B cell (primary cell): ENCODE measurements at places on chromosomes 7 and 10. TPM values are rescaled to one million over a fixed set of nuclear protein-coding genes. Genes with fewer than 3 reads are reported as not detected.

- H3K4me1 ChIP-seq: peaks cover under 1% of the 10 kb centered on the region
- H3K27ac ChIP-seq: no peak overlapping the region
- no peaks in the 10 kb centered on the region for H3K27me3 ChIP-seq
- H3K4me3 ChIP-seq: no peak overlapping the region
- no peak for DNase-seq
- H3K36me3 ChIP-seq: no peaks in the 10 kb centered on the region
Measured at GRCh38 chr10:60048091-60048501, 141.7 kb upstream of the CCDC6 start.

- no peak overlapping the region for H3K27ac ChIP-seq
- no peak for DNase-seq
- no peaks in the 10 kb centered on the region for H3K4me1 ChIP-seq
- H3K36me3 ChIP-seq: no peaks in the 10 kb centered on the region
Measured at GRCh38 chr10:42916974-42917373, 134.4 kb downstream of the BMS1 start.

DNA sequence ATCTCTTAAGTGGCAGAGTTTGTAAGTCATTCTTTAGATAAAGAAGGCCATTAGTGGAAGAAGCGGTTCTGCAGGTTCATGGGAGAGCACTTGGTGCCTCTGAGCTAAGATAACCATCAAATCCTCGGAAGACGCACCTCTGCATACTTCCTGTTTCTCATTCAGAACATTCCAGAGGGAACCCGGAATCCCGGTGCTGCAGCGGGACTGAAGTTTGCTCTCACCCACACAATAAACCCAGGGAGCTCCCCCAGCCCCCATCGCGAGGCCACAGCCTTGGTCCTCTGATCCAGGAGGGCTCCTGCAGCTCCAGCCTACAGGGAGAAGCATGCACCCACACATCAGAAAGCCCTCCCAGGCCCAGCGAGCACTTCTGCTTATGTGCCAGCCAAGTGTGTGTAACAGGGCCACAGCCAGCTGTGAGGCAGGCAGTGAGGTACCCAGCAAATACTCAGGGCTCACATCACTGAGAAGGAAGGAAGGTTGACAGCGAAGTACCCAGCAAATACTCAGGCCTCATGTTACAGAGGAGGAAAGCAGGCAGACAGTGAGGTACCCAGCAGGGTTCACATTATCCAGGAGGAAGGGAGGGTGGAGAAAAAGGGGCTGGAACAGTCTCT is 142.4 kb downstream of the DIP2C start:
- no peaks in the 10 kb centered on the region for H3K36me3 ChIP-seq
- no peaks in the 10 kb centered on the region for H3K4me1 ChIP-seq
- H3K27me3 ChIP-seq: no peaks in the 10 kb centered on the region
- no peak for DNase-seq

Gene ADAM12
- 0.22 TPM in 2 replicates for total RNA-seq

GRCh38 chr7:55127135-55127551 is 108.3 kb downstream of the EGFR start:
- H3K4me1 ChIP-seq: no peaks in the 10 kb centered on the region
- H3K36me3 ChIP-seq: no peaks in the 10 kb centered on the region
- H3K27me3 ChIP-seq: no peaks in the 10 kb centered on the region

DNA sequence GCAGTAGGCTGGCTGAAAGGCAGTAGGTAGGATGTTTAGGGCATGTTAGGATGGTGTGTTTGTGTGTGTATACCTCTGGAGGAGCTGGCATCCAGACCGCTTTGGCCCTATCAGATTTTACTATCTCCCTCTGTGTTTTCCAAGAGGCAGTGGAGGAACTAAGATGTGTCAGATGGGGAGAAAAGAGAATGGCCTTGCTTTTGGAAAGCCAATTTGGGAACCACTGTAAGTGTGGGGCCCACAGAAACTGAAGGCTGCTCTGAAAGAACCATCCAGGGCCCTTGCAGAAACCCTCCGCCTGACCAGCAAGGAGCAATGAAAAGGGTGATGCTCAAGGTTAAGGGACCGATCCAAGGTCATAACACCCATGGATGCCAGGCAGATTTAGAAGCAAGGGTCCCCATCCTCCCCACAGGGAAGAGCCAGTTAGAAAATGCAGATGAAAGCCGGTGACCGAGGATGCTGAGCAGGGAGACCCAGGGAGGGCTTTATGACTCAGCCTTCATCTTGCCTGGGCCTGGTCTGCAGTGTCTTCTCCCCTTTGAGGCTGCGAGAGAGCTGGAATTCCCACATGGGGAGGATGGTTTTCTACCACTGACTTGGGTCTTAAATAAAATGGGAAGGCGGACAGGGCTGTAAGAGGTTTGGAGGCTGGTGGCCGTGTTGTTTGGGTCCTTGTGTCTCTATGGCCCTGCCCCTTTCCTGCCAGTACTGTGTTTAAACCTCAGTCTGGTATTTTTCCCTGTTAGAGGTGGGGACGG is 275.8 kb downstream of the LRMDA start:
- H3K27me3 ChIP-seq: no peaks in the 10 kb centered on the region
- H3K36me3 ChIP-seq: no peaks in the 10 kb centered on the region
- H3K4me1 ChIP-seq: no peaks in the 10 kb centered on the region
- no peak overlapping the region for H3K27ac ChIP-seq
- DNase-seq: no peak

- no peaks in the 10 kb centered on the region for H3K4me1 ChIP-seq
- H3K27me3 ChIP-seq: peaks cover 6% of the 10 kb centered on the region
- DNase-seq: no peak
- no peak overlapping the region for H3K27ac ChIP-seq
Measured at GRCh38 chr10:42744134-42744701, 38.4 kb upstream of the BMS1 start.

Gene SLIT1
- 0.29 and 0.49 TPM in 2 replicates for total RNA-seq

Gene ST8SIA6
- not detected in 2 replicates for total RNA-seq

DNA sequence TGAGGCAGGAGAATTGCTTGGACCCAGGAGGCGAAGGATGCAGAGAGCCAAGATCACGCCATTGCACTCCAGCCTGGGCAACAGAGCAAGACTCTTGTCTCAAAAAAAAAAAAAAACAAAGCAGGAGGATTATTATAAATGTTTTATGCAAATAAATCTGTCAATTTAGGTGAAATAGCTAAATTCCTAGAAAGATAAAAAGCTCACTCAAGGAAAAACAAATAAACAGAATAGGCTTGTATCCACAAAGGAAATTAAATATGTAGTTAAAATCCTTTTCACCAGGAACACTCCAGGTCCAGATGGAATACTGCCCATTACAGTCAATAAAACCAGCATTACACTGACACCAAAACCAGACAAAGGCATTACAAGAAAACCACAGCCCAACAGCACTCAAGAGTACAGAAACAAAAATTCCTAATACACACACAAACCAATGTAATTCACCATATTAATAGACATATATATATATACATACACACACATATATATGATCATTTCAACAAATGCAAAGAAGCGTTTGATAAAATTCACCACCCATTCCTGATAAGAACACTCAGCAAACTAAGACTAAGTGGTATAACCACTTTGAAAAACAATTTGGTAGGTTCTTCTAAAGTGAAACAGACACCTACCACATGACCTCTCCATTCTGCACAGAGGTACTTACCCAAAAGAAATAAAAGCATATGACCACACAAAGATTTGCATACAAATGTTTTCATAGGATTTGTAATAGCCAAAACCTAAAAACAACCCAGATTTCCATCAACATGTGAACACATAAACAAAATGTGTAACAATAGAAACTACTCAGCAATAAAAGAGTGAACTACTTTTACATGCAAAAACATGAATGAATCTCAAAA is 38.8 kb downstream of the ABI1 start:
- H3K36me3 ChIP-seq: peaks cover 6% of the 10 kb centered on the region
- H3K4me1 ChIP-seq: peaks cover 4% of the 10 kb centered on the region
- no peak overlapping the region for H3K4me3 ChIP-seq
- H3K27ac ChIP-seq: no peak overlapping the region
- no peak for DNase-seq

GRCh38 chr10:93816123-93816747 is 58.5 kb downstream of the LGI1 start:
- H3K27ac ChIP-seq: no peak overlapping the region
- H3K4me1 ChIP-seq: no peaks in the 10 kb centered on the region
- no peaks in the 10 kb centered on the region for H3K36me3 ChIP-seq
- peaks cover 21% of the 10 kb centered on the region for H3K27me3 ChIP-seq

Gene ZNF716
- total RNA-seq: not detected in 2 replicates

DNA sequence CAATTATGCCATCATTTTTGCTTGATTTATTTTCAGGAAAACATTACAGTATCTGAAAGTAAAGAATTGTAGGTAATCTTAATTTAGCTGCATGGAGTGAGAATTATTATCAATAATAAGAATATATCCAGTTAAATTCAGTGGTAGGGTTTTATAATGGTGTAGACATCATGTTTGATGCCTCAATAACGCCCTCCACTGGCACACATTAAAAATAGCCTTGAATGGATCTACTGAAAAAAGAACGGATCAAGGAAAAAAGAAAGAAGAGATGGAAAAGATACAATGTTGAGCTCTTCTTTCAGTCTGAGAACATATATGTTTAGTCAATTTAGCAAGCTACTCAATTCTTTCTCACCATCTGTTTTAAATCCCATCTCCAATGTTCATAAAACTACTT is 319.2 kb downstream of the CDC14C start:
- no peaks in the 10 kb centered on the region for H3K4me1 ChIP-seq
- H3K27ac ChIP-seq: no peak overlapping the region
- H3K4me3 ChIP-seq: no peak overlapping the region
- H3K27me3 ChIP-seq: no peaks in the 10 kb centered on the region

Gene SLC35G1
- 2.6 and 2.8 TPM in 2 replicates for total RNA-seq

Gene GPR85
- total RNA-seq: not detected in 2 replicates

DNA sequence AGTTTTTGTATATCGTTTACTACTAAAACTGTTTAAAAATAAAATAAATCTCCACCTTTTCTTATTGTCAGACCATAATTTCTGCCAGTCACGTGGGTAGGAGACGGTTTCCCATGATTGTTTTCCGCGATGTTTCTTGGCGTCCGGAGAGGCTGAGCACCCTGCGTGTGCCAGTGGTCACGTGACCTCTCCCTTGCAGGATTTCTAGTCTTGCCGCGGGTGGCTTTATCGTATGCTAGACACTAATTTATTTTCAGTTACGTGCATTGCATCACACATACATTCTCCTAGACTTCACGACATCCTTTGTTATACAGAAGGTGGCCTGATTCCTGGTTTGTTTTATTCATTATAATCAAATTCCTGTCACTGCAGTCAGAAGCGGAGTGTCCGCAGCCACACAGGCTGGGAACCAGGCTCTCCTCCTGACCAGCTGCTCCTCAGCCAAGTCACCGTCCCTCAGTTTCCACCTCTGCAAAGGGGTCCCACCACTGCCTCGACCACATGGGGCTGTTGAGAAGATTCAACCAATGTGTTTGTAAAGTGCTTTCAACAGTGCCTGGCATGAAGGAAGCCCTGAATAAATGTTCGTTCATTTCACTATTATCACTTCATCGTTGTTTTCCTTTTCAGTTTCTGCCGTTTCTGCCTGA is 203.2 kb upstream of the PPP2R2D start:
- no peak overlapping the region for H3K27ac ChIP-seq
- H3K36me3 ChIP-seq: no peaks in the 10 kb centered on the region

DNA sequence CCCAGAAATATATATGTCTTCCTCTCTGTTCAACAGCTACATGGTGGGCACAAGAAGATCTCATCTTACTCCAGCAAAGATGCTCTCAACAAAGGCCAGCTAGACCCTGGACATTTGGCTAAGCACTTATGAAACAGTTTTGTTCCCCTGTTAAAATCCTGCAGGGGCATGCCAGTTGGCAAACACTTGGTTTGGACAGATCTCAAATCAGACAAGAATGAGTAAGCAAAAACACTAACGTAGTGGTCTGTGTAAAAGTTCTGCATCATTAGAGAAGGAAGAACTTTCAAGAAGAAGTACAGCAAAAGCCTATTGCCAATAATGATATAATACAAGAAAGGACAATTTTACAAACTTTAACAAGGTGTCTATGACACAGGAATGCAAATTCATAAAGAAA is 125.6 kb downstream of the CALN1 start:
- H3K36me3 ChIP-seq: no peaks in the 10 kb centered on the region
- no peak for DNase-seq
- no peaks in the 10 kb centered on the region for H3K27me3 ChIP-seq

- DNase-seq: peak; percentile 59
- H3K4me1 ChIP-seq: peaks cover 16% of the 10 kb centered on the region
- no peak overlapping the region for H3K4me3 ChIP-seq
Measured at GRCh38 chr10:137031-137430, 1.8 kb downstream of the ZMYND11 start.

DNA sequence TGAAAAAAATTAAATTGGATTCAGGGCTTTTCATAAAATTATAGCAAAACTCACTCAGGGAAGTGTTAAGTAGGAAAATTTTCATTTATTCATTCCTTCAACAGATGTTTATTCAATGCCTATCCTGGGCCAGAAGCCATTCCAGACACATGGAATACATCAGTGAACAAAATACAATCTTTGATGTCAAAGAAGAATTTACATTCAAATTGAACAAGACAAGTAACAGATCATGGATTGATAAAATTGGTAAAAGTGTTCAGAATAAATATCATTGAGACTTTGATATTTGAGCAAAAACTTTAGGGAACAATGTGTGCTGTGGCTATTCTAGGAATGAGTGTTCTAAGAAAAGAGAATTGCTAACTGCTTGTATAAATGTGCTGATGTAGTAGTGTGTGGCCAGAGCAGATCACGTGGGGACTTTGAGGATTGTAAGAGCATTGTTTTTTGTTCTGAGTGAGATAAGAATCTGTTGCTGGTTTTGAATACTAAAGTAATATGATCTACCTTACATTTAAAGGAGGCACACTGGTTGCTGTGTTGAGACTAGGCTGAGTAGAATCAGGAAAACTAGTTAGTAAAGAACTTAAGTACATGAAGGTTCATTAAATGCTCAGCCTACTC is 957.2 kb downstream of the PCDH15 start:
- no peak overlapping the region for H3K27ac ChIP-seq
- no peak overlapping the region for H3K4me3 ChIP-seq
- no peak for DNase-seq

DNA sequence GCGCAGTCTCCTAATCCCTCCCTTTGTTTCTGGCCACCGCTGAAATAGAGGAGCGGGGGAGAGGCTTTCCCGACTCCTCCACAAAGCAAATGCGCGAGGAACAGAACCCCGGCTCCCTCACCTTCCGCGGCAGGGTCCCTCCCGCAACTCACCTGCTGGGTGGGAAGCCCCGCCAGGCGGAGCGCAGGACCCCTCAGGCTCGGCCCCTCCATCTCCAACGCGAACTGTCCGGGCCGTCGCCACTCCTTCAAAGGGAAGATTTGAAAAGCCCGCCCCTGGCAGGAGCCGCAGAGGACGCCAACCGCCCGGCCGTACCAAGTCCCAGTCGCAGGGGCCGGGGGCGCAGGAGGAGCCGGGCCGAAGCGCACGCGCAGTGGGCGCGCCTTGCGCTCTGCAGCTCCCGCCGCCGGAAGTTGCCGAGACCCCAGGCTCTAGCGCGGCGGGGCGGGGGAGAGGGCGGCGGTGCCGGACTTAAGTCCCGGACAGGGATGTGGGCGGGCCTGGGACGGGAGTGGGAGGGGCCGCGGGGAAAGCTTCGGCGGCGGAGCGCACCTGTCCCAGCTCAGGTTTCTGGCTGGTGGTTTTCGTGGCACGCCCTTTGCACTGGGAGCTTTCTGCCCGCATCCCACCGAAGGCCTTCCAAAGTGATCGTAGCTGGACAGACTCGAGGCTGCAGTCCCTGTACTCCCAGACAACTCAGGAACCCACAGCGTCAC is at the start of gene RTKN2:
TSS of gene RTKN2 (minus strand) at position 446 of the 716 bp plus-strand sequence. CDS start at position 212, 234 bp downstream.
- no peaks in the 10 kb centered on the region for H3K36me3 ChIP-seq
- H3K27ac ChIP-seq: no peak within 1 kb of the TSS
